ENCODE measurements at places on chromosomes 3 and 15. TPM values are rescaled to one million over a fixed set of nuclear protein-coding genes. Genes with fewer than 3 reads are reported as not detected.

The VEPH1 gene
- total RNA-seq, result 116 TPM

The ADGRG7 gene
- not detected for total RNA-seq

GRCh38 chr3:170584585-170585007 is 1.3 kb downstream of the SLC7A14 start:
- no peak overlapping the region for H3K27ac ChIP-seq
- H3K36me3 ChIP-seq, result no peaks in the 10 kb centered on the region
- no peak overlapping the region for H3K4me3 ChIP-seq
- DNase-seq, result peak; percentile 68

The LMAN1L gene
- not detected for total RNA-seq

The SST gene
- total RNA-seq, result not detected

GRCh38 chr3:43180694-43181093 is 74.8 kb upstream of the POMGNT2 start:
- H3K36me3 ChIP-seq, result no peaks in the 10 kb centered on the region
- peaks cover 45% of the 10 kb centered on the region for H3K4me1 ChIP-seq
- no peak for DNase-seq
- H3K4me3 ChIP-seq, result no peak overlapping the region
- H3K27me3 ChIP-seq, result no peaks in the 10 kb centered on the region

The CCR9 gene
- not detected for total RNA-seq

The DENND4A gene
- 34.6 TPM for total RNA-seq

GRCh38 chr15:99296386-99296785 is 45.1 kb downstream of the LRRC28 start:
- no peaks in the 10 kb centered on the region for H3K36me3 ChIP-seq
- no peak for DNase-seq
- no peak overlapping the region for H3K27ac ChIP-seq
- H3K27me3 ChIP-seq, result no peaks in the 10 kb centered on the region

The LRTM1 gene
- total RNA-seq, result not detected

Measured in lower lobe of right lung (tissue), 2 donors.